ENCODE measurements at places on chromosomes 11 and 22.
A peak's percentile ranks its signal among the peaks of the same experiment; 100 is the strongest.

DNA sequence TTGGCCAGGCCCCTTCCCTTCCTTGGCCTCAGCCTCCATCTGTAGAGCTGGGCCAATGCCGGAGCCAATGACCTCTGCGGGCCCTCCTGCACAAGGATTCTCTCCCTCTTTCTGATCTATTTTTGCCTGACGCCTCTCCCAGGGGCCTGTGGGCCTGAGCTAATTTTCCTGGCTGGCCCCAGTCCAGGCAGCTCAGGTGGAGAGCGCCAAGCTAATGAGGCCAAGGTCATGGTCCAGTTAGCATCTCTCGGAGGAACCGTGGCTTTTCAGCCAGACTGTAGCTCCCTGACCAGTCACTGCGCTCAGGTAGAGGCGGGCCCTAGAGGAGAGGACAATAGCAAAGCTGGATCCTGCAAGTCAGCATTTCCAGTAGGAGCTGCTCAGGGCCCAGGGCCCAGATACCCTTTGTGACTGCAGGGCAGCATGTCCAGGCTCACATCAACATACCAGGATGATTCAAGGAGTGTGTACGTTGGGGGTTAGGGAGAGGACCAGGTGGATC, 43.5 kb downstream of the APOL3 start:
- DNase-seq: no peak

GRCh38 chr11:93646399-93646798, 15.1 kb upstream of the CEP295 start:
- DNase-seq: no peak

GRCh38 chr11:66883016-66883965, 26.4 kb downstream of the LRFN4 start:
- peak; percentile 88 for DNase-seq

- no peak for DNase-seq
Measured at GRCh38 chr11:71201936-71202597, 50.3 kb downstream of the SHANK2 start.

DNA sequence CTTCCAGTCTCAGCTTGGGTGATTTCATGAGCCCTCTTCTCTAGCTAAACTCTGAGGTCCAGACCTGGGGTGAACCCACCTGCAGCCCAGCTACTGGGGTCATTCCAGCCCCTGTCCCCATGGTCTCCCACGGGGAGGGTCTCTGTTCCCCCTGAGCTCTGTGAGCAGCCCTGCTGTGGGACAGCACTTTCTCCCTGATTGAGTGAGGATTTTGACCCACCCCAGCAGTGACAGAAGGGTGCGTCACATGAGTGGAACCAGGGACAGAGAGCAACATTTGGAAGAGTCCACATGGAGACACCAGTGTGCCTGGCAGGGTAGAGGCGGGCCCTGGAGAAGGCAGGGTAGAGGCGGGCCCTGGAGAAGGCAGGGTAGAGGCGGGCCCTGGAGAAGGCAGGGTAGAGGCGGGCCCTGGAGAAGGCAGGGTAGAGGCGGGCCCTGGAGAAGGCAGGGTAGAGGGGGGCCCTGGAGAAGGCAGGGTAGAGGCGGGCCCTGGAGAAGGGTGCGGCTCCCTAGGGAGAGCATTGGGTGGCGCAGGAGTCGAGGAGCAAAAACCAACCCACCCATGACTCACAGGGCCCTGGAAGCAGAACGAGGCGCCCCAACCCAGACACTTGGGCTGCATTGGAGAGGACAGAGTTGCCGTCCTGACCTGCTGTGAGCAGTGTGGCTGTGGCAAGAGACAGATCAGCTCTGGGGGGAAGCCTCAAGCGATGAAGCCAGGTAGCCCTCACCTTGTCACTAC, 227.7 kb upstream of the B3GAT1 start:
- DNase-seq: no peak

DNA sequence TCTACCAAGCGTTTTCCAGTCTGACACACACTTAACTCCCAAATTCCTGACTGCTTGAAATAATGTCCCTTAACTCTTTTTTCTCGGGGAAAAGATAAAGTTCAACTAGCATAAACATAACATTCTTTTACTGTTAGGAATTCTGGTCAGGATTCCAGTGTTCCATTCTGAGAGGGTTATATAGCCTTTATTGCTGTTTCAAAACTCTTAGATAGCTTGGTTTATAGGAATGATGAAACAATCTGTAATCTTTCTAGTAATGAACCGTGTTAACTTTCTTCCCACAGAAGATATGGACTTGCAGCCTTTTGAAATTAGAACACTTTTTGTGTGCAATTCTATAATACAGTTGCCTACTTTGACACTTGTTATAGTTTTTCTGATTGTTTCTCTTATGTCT, 8.6 kb downstream of the REXO2 start:
- peak; percentile 46 for DNase-seq

All from GM23248 (cell line).